ENCODE measurements at places on chromosomes 7 and 10. TPM values are rescaled to one million over a fixed set of nuclear protein-coding genes. Genes with fewer than 3 reads are reported as not detected.

Gene OR6V1
- total RNA-seq = not detected

- DNase-seq = no peak
These were observed 64.6 kb downstream of the JCAD start for GRCh38 chr10:29994811-29995210.

Gene LRRD1
- total RNA-seq = 0.17 TPM

DNA sequence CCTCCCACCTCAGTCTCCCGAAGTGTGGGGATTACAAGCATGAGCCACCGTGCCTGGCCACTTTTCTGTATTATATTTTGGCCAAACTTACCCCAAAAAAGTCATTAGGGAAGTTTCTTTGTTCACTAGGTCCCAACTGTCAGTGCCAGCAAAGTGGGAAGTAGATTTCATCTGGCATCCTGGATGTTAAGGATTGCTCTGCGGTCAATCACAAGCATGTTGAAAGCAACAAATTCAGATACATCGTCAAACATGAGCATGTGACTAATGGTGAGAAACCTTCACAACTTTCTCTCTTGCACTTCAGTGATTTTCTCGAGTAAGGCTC lies 14.3 kb upstream of the LRRC17 start:
- no peak for DNase-seq

Gene ABCC2
- total RNA-seq = 0.80 TPM

Gene DRGX
- total RNA-seq = not detected

Gene FAM180A
- total RNA-seq = not detected

GRCh38 chr7:50181081-50181480 lies 88.0 kb upstream of the ZPBP start:
- DNase-seq = no peak

DNA sequence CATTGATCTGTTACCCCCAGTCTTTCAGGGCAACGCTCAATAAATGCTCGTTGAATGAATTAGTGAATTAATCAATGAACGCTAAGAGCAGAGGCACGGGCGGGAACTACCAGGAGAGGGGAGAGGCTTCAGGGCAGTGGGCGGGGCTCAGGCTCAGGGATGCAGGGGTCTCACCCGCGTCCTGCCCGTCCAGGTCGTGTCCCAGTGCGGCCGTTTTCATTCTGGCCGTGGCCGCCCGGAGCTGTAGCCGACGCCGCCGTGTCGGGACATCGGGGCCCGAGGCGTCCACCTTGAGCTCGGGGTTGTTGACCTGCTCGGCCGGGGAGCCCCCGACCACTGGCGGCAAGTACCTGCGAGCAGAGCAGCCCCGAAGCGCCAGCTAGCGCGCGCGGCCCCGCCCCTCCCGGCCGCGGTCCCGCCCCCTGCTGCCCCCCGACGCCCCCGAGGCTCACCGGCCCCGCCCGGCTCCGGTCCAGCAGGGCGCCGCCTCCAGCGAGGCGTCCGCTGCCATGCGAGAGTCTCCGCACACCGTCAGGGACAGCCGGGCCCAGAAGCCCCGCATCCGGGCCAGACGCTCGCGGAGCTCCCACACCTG lies 2.8 kb upstream of the GAL3ST4 start:
- no peak for DNase-seq

Gene SLC25A13
- total RNA-seq = 49.9 TPM

Gene CALY
- not detected for total RNA-seq

DNA sequence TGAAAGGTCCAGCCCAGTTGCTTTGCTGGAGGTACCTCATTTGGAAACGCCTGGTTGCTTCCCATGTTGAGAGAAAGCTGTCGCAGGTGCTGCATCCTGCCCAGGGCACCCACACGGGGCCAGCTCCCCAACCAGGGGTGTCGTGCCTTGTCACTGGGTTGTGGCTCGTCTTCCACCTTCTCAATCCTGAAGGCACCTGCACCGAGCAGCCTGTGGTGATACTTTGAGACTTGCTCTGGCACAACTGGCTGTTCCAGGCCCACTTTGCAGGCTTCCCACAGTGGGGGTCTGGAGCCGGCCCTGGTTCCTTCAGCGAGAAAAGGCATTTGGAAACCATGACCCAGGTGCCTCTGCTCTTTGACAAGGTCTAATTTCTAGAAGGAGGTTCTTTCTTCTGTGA lies 197.3 kb upstream of the PPP2R2D start:
- DNase-seq = no peak

Gene PODXL
- total RNA-seq = 27.8 TPM

Gene SDHAF3
- total RNA-seq = 22.6 TPM

Gene NRCAM
- total RNA-seq = 0.11 TPM

Gene AIFM2
- total RNA-seq = 7.0 TPM

GRCh38 chr7:1521456-1521855 lies 9.0 kb upstream of the MAFK start:
- no peak for DNase-seq

Gene EGR2
- total RNA-seq = 1.4 TPM

Gene SLC16A9
- 11.7 TPM for total RNA-seq

DNA sequence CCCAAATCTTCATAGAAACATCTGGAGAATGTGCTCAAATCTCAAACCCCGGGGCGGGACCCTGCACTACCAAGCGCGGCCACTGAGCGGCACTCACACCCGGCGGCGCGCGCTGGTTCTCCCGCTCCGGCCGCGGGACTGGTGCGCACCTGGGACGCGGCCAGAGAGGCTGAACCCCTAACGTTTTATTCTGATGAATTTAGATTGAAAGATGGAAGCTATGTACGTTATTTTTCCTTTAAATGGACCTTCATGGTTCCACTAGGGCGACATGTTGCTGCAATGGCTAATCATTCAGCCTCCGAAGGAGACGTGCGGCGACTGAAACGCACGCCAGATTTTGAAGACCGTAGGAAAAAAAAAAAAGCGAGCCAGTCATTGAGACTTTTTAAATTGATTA lies 107.0 kb upstream of the INSIG1 start:
- DNase-seq = peak; percentile 55

Gene ANKRD30A
- total RNA-seq = not detected

Gene MSRB2
- total RNA-seq = 7.8 TPM

Gene HMX3
- 3.3 TPM for total RNA-seq

DNA sequence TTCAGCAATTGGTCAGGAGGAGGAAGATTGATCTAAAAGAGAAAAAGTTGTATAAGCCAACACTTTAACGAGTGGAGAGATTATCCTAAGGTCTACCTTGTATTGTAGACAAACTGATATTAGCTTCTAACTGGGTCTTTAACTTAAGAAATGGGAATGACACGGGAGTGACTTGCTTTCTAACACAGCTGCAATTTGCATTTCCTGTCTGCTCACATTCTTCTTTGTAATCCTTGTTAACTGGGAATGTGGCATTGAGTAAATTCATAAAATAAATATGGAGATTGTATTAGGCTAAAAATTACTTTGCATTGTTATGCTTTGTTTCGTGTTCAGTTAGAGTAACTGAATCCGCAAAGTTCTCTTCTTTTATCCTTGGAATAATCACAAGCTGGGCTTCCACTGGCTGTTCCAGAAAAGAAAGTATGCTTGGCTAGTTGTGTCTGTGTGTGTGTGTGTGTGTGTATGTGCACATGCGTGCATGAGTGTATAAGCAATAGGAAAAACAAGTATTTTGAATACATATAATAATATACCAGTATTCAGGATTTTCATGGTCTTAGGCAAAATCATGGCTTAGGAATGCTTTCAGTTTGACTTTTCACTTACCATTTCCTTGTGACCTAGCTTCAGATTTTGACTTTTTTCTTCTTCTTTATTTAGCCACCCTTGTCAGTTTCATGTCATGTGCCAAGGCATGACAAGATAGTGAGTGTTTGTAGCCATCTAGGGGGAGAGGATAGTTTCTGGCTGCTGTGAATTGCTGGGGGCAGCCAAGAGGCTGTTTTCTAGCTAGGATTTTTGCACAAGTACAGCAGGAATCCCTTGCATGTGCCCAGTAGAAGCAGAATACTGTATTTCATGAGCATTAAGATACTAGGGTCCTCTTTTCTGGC lies 54.5 kb upstream of the FZD8 start:
- no peak for DNase-seq

DNA sequence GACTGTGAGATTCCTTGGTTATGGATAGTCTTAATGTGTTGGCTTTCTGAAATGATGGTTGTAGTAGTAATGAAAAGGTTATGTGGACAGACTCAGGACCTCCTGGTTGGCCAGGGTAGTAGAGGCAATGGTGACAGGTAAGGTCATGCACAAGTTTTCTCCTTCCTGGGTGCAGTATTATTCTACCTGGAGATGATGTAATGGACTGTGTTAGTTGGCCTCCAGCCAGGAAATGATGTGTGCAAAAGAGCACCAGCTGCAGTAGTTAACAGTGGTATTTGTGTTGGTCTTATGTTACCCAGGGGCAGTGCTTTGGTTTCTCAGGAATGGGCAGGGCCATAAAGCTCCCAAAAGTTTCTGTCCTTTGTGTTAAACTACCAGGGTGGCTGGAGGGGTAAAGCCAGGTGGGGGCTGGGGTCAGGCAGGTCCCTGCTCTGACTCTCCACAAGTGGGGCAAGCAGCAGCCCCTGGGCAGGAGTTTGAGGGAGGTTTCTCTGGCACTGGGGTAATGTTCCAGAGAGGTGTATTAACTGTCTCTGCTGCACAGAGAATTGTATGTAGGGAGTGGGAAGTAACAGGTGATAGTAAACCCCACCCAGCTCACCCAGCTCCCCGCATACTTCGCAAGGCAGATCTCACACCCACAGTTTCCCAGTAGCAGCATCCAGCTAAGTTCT lies 36.3 kb downstream of the GPR22 start:
- peak; percentile 64 for DNase-seq

GRCh38 chr10:69240455-69240854 lies 20.3 kb downstream of the HKDC1 start:
- DNase-seq = no peak

GRCh38 chr7:47568547-47568946 lies 13.4 kb downstream of the TNS3 start:
- no peak for DNase-seq

Gene AQP1
- total RNA-seq = 1.0 TPM

DNA sequence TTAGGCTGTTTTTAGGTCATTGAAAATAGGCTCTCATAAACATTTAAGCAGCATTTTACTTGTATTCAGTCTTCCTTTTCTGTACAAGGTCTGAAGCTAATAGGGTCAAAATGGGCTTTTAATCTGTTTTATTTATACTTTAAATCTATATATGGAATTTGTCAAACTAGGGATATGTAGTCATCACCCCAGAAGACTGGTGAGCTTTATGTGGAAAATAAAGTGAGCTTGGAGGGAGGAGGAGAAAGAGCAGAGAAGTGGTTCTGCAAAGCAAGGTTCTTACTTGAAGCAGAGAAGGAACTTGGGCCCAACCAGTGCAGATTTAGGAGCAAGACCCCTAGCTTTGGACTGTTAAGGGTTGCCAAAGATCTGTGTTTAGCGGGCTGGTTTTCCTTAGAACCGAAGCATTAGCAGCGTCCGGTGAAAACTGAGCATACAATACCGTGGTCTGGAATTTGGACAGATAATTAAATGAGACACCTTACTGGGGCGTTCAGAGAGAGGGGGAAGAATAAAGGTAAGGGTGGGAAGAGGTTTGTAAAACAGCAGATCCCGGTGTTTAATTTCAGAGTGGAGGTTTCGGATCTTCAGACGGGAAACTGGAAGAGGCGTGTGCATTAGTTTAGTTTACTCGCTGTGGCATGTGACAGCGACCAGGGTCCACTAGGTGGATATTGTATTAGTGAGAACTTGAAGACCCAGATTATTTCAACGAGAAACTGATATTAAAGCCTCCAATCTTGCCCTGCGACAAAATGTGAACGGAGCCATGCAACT lies 2.4 kb downstream of the BAMBI start:
- DNase-seq = peak; percentile 14
